ENCODE measurements at places on chromosomes 6 and 20.

GRCh38 chr20:60108397-60108796 lies 150.2 kb downstream of the CDH26 start:
- no peak for DNase-seq

GRCh38 chr6:136695412-136695811 lies 96.9 kb downstream of the MAP3K5 start:
- no peak for DNase-seq

- no peak for DNase-seq
These were observed 322.4 kb downstream of the TFAP2B start for GRCh38 chr6:51141080-51141479.

GRCh38 chr20:49877386-49877921 lies 37.9 kb downstream of the SPATA2 start:
- DNase-seq, result no peak

DNA sequence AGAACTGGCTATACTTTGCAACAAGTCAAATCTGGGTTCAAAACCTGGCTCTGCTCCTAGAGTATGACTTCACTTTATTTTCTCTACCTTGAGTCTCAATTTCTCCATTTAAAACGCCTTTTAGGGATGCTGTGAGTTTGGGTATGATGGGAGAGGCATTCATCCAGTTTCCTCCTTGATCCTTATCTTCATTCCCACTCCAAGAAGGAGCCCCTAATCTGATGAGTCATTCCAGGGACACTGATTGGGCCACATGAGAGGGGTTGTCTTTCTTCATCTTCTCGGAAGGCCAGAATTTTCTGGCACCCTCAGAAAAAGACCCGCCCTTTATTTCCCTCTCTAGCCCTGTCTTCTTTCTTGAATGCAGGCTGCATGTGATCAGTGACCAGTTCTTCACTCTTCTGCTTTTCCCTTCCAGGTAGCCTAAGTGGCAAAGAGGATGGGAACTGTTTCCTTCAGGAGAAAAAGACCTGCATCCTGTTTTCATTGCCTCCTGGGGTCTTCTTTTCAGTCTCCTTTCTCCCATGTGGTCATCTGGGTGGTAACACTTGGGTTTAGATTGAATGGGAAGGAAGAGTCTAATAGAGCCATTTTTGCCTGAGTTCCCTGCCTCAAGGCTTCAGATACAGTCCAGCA lies 32.1 kb upstream of the PNRC1 start:
- no peak for DNase-seq

DNA sequence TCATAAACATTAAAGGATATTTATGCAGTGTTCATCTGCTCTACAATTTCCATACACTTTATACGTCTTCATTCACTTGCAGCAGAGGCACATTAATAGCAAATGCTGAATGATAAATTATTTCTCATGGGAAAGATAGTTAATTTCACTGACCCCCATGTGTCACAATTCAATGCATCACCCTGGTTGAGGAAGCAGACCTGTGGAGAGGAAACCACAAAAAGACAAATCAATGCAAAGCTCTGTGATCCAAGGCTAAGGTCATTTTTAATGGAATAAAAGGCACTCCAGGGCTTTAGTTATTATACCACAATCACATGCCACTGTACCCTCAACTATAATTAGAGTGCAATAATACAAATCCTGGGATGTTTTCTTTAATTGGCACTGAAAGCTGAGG lies 40.3 kb upstream of the TENT5A start:
- DNase-seq, result no peak

DNA sequence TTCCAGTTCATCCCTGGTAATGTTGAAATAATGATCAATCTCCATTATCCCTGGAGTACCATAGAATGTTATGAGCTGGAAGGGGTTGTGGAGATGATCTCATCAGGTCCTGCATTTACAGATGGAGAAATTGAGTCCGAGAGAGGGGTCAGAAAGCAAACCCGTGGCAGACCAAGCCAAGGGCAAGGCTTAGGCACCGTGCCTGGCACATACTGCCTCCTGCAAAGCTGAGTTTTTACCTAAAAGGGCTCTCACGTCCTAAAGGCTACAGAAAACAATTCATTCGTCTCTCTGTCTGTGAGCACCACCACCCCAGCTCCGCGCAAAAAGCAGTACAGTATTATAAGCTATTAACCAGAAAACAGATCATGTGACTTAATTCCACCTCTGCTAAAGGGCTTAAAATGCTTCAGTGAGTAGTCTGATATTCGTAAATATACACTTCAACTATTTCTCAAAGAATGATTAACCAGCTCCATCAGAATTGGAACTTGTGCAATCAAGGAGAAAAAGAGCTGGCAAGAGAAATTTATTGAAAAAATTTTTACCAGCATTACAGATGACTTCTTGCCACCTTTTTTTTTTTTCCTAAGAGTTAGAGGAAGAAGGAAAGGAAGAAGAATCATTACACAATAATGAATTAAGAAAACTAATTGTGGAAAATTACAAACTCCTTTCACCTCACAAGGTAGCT lies 3.4 kb upstream of the PARD6B start:
- no peak for DNase-seq

- DNase-seq, result no peak
These were observed 52.3 kb upstream of the CITED2 start for GRCh38 chr6:139426795-139427194.

DNA sequence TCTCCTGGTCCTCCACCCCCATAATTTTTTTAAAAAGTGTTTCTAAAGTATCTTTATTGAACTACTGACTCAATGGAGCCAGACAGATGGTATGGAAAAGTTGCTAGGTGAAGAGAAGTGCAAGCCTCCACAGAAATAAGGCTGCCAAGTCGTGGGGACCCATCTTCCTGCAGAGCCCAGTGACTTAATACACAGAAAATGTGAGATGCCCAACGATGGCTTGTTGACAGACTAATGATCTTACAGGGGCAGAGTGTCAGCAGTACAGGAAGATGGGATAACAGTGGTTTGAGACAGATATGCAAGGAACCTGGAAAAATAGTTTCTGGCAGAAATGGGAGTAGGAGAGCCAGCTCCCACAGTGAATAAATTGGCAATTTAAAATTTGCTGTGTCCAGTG lies 43.3 kb downstream of the FYN start:
- DNase-seq, result no peak

DNA sequence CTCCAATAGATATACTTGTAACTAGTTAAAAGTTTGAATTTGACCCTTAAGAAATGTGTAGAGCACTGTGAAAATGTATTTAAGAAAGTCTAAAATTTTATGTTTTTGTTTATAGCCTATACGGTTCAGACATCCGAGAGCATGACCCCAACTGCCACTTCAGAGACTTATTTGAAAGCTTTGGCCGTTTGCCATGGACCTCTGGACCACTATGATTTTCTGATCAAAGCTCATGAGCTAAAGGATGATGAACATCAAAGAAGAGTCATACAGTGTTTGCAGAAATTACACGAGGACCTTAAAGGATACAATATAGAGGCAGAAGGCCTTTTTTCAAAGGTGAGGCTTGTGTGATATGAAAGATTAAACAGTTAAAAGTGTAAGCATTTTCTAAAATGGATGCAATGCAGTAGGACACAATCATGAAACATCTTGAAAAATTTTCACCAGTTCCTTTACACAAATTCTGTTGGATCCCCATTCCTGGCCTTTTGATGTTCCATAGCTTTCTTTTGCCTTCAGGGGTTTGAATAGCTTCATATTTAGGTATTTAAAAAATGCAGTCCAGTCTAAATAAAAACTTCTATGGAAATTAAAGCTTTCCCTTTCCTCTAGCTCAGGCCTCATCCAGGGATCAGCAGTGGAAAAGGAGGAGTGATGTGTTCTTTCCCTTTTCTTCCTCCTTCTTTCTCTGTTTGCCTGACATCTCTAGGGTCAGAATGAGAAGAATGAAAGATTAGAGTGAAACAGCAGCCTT lies 29.0 kb downstream of the AFG1L start:
- DNase-seq, result no peak

GRCh38 chr6:119966484-119966883 lies 616.9 kb upstream of the MAN1A1 start:
- no peak for DNase-seq

DNA sequence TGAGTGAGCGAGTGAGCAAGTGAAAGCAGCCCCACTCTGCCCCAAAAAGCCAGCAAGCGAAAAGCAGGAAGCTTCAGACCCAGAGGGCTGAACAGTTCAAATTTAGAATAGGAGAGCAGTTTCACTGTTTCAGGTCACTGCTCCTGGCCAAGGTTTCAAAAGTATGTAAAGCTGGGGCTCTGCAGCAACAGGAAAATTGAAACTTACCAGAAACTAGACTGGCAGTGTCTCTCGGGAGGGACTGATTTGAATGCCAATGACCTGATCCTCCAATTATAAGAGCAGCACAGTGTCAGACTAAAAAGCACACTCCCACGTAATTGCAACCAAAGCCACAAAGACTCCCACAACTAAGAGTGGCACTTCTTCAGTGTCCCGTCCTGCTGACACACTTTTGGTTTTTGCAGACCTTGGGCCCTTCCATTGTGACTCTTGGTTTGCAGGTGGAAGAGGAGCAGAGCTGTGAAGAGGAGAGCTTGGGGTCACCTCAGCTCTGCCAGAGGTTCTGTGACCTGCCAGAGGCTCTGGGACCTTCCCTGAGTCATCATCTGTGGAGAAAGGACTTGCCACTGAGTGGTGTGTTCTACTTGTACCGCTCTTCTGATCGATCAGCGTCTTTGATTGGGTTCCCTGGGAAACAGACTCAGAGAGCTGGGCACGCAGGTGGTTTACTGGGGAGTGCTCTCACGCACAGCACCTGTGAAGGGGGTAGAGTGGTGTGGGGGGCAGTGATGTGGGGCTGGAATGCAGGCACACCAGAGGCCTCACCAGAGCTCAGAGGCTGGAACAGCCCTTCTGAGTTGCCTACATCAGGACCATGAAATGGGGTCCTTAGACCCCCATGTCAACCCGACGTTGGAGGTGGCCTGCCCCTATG lies 52.7 kb upstream of the PTGIS start:
- DNase-seq, result peak; percentile 60

DNA sequence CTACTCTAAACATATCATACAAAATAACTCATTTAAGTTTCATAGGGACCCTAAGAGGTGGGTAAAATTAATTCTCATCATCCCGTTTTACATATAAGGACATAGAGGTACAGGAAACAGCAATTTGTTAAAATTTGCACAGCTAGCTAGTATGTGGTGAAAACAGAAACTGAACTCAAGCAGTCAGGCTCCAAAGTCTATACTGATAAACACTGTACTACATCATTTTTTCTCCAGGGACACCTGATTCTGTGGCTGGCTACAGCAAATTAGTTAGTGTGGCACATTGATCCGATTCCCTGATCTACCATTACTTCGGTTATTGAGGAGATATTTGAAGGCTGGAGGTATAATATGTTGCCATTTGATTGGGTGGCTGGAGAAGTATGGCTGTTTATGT lies 36.2 kb upstream of the E2F3 start:
- DNase-seq, result no peak

DNA sequence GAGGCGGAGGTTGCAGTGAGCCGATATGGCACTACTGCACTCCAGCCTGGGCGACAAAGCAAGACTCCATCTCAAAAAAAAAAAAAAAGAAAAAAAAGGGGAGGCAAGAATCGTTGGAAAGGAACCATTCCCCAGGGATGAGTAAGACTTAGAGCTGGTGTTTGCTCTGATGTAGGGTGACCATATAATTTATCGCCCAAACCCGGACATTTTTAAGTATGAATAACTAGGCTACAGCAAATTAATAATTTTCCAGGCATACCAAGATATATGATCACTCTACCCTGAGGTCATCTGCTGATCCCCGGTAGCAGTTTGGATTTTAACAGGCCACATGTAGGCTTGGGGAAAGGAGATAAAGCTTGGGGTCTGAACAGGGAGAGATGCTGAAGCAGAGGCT lies 260.9 kb downstream of the BTBD9 start:
- DNase-seq, result no peak

DNA sequence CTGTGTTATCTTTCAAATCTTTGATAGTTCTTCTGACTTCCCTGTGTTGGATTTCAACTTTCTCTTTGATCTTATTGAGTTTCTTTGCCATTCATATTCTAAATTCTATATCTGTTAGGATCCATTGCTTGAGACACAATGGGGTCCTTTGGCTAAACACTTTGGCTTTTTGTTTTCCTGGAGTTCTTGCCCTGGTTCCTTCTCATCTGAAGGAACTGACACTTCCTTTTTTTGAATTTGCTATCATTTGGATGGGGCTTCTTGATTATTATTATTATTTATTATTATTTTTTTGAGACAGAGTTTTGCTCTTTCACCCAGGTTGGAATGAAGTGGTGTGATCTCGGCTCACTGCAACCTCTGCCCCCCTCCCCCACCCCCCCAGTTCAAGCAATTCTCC lies 30.1 kb upstream of the EIF2S2 start:
- DNase-seq, result no peak

GRCh38 chr6:157610451-157610999 lies 212.5 kb upstream of the SNX9 start:
- DNase-seq, result no peak

DNA sequence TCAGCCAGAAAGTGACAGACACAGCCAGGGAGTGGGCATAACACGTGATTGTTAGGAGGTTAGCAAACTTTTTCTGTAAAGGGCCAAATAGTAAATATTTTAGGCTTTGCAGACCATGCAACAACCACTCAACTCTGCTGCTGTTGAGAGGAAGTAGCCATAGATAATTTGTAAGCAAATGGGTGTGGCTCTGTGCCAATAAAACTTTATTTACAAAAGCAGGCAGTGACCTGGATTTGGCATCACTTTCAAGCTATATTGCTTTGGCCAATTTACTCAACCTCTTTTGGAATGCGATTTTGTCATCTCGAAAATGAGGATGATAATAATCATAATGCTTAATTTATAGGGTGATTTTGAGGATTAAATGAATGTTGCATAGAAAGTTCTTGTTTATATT lies 152.6 kb downstream of the TSHZ2 start:
- DNase-seq, result no peak

DNA sequence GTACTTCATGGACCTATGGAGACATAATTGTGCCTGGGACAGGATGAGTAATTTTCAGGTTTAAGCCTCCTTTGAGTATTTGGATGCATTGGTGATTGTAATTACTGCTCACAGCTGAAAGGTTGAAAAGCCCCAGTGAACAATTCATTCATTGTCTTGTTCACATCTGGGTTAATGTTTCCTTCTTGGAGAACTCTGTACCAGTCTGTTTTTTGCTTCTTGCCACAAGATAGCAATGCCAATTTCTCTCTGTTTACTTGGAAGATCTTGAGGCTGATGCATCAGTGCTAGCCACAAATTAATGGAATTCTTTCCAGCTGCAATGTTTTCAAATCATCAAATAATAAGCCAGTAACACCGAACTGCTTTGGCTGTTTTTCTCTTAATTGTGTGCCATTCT lies 207.8 kb downstream of the BMP2 start:
- no peak for DNase-seq

GRCh38 chr6:20717743-20718142 lies 183.5 kb downstream of the CDKAL1 start:
- DNase-seq, result no peak

- no peak for DNase-seq
These were observed 350.6 kb upstream of the PLCB4 start for GRCh38 chr20:8718279-8718678.

- no peak for DNase-seq
These were observed 20.6 kb upstream of the CHMP4B start for GRCh38 chr20:33790566-33790965.

GRCh38 chr6:169722362-169723199 lies 1.7 kb downstream of the PHF10 start:
- DNase-seq, result no peak

All from GM12892 (cell line).